ENCODE measurements at places on chromosomes 11 and 22. TPM values are rescaled to one million over a fixed set of nuclear protein-coding genes. Genes with fewer than 3 reads are reported as not detected.

The DDIAS gene
- 7.2 TPM for total RNA-seq

GRCh38 chr22:20176421-20177085, 25.7 kb upstream of the CCDC188 start:
- DNase-seq: no peak

DNA sequence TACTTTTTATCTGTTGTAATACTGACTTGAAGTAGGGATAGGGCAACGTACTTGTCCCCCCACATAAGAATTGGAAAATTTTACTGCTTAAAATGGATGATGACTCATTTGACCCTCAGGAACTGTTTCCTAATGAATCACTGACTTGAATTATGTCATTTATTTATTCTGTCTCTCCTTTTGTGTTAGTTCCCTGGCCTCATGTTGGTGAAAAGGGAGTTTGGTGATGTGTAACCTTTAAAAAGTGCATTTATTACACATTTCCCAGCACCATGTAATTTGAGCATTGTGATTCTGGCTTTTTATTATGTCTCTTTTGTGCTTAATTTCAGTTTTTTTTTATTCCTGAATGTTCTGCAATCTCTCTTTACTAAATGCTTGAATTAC, 20.3 kb upstream of the PGM2L1 start:
- peak; percentile 57 for DNase-seq

DNA sequence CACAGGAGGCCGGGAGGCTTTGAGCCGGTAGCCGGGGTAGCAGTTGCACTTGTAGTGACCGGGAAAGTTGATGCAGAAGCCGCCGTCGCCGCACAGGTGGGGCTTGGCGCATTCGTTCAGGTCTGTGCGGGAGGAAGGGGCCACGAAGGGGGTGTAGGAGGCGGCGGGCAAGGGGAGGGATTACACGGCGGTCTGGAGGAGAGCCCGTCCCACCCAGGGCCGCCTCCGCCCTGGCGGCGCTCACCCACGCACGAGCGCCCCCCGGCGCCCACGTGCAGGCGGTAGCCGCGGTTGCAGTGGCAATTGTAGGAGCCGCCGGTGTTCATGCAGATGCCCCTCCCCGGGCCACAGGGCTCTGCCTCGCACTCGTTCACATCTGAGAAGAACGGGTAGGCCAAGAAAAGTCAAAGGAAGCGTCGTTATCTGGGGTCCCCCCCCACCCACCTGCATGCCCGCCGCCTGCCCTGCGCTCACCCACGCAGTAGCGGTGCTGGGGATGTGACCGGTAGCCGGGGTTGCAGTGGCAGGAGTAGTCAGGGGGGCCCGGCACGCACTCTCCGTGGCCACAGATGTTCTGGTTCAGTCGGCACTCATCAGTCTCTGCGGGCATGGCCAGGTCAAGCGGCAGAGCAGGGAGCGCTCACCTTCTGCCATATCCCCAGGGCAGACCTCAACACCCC, 10.6 kb downstream of the LTBP3 start:
- DNase-seq: no peak

DNA sequence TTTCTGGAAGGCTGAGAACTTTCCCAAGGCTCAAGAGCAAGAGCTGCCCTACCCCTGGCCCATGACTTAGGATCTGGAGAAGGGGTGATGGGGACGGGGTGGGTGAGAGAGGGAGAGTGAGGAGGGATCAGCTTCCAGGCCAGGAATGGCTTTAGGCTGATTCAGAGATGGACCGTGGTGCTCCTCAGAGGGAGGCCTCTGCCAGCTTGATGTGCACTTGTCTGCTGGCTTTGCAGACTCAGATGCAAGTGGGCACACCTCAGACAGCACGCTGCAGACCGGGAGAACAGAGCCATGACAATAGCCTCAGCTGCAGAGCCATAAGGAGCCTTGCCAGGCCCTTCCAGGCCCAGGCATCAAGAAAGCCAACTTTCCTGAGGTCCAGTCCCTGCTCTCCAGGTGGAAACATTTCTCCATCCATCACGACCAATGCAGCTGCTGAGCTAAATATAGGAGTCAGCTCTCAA, 41.3 kb downstream of the ALX4 start:
- no peak for DNase-seq

DNA sequence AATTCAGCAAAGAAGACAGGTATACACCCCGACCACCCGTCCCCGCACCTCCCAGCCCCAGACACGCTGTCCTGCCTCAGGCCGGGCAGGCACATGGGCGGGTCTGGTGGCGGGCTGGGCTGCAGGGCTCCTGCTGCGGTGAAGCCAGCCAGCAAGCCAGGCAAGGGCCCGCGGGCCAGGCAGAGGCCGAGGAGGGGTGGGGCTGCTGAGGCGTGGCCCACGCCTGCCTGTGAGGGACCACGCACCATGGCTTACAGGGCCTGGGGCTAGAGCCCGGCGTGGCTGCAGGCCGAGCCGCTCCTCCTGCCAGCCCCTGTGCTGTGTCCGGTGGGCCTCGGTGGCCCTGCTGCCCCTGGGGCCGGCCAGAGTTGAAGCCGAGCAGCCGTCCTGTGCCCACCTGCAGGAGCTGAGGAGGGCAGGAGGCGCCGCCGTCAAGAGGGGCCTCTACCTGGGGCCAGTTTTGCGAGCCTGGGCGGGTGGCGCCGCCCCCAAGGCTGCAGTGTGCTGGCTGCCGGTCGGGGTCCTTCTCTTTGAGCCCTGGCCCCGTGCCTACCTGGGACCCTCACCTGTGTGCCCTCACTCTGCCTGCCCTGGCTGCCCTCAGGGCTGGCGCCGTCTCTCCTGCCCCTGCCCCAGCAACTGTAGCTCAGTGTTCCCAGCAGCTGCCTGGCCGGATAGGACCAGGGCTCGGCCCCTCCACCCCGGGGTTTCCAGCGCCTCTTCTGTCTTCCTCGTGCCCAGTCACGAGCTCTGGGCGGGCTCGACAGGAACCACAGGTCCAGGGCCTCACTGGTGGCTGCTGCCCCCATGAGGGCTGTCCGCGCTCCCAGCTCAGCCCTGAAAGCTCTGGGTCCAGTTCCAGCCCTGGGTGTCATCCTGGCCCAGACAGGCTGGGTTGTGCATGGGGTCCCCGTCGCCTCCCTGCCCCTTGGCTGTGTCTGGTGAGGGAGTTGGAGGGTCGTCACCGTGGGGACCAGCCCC, 38.4 kb downstream of the MOB2 start:
- no peak for DNase-seq

DNA sequence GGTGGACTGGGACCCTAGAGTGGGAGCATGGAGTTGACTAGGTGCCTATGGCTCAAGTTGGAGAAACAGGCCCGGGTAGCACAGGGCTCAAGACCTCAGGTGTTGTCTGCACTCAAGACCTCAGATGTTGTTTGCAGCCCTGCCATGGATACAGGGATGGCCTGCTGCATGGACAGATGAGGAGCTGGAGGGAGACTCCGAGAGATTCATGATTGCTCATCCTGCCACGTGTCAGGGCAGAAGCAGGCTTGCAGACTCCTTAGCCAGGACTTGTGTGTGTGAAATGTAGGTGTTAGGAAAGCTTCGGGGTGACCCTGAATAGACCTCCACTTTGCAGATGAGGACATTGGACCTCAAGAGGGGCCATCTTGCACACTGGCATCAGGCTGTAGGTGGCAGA, 921 bp downstream of the CCDC116 start:
- no peak for DNase-seq

DNA sequence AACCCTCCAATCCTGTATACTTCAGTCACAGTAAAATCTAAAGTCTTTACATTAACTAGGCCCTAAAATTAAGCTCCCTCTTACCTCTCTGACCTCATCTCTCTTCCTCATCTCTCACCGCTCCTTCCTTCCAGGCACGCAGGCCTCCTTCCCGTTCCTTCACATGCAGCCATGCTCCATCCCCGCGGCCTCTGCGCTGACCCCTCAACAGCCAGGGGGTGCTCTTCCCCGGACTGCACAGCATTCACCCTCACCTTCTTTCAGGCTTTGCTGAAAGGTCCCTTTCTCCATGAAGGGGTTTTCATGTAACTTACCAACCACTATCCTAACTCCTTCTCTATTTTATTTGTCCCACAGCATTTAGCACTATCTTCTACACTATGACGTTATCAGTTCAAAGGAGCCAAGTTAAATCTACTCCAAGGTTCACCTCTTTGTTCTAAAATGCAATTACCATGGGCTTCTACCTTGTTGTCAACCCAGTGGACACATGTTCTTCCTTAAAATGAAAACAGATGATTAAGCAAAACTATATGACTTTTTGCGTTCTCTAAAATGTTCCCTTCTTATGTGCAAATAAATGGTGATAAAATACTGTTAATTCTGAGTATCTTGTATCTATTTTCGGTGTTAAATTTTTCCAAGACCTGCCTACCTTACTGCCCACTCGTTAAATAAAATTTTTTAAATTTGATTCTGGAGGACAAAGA, 57.8 kb upstream of the APOA1 start:
- no peak for DNase-seq

GRCh38 chr11:251550-251949, 14.8 kb downstream of the PSMD13 start:
- no peak for DNase-seq

DNA sequence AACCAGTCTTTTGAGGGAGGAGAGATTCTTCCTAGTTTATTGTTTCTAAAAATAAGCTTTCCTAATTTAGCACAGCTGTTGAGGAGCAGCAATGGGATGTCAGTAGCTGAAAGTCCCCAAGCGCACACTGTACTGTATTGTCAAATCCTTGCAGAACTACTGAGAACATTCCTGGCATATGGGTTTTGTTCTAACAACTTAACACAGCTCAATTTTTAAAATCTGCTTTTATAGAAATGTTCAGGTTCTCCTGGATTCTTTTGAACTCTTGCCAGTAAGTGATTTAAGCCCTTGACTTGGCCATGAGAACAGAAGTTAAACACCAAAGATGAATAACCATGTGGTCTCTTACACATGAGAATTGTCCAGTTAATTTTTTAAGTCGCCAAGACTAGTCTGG, 218.6 kb downstream of the FAT3 start:
- DNase-seq: no peak

GRCh38 chr11:17703951-17704350, 15.4 kb upstream of the MYOD1 start:
- DNase-seq: peak; percentile 26

- DNase-seq: no peak
Observed at GRCh38 chr11:76830639-76831327, 29.9 kb upstream of the ACER3 start.

Measured in Caki2 (cell line).